ENCODE measurements at places on chromosomes 5 and 9.

GRCh38 chr9:108720191-108720642 is 135.6 kb downstream of the ACTL7B start:
- no peak for DNase-seq

- DNase-seq = no peak
Observed at GRCh38 chr9:80175286-80176150, 603.8 kb downstream of the TLE4 start.

GRCh38 chr5:99644822-99645221 is 716.0 kb upstream of the CHD1 start:
- DNase-seq = no peak

- DNase-seq = no peak
Observed at GRCh38 chr9:18507151-18507550, 33.2 kb downstream of the ADAMTSL1 start.

DNA sequence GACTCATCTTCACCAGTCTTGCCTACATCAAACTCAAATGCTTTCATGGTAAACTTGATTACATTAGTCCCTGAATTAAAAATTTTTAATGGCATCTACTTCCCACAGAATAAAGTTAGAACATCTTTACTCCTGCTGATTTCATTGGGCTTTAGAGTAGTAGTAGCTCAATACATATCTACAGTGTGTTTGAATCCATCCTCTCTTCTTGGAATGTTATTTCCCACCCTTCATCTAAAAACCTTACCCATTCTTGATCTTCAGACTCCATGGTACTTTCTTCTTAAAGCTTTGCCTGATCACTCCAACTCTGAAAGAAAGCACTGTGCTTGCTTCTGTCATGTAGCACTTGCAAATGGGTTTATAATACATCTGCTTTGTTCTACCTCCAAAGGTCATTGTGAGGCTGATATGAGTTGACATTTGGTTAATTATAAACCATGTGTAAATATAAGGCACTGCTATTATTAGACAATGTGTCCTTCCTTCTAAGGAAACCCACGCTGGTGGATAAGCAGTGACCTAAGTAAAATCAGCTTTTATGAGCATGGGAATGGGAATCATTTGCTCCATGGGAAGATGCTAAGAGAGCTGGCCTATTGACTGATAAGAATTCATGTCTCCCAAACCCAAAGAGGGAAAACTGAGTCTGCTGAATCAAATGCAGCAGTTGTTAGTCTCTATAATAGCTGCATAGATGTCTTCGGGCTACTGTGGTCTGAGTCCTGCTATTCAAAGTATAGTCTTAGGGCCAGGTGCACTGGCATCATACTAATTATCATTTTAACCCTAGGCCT is 7.5 kb upstream of the PRLR start:
- DNase-seq = no peak

GRCh38 chr9:132995879-132996278 is 17.4 kb downstream of the GFI1B start:
- no peak for DNase-seq

GRCh38 chr5:156825688-156826087 is 24.4 kb upstream of the PPP1R2B start:
- DNase-seq = no peak

DNA sequence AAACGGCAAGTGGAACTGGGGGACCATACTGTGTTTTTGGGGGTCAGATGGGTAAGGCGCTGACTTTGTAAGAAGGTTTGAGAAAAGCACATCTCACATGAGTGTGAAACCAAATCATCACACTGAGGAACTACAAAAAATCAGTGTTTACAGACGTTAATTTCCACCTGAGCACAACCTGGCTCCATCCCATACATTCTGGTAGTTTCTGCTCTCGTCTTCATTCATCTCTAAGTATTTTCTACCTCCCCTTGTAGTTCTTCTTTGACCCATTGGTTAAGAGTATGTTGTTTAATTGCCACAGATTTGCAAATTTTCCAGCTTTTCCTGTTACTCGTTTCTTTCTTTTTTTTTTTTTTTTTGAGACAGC is 8.9 kb upstream of the DPP7 start:
- DNase-seq = no peak

DNA sequence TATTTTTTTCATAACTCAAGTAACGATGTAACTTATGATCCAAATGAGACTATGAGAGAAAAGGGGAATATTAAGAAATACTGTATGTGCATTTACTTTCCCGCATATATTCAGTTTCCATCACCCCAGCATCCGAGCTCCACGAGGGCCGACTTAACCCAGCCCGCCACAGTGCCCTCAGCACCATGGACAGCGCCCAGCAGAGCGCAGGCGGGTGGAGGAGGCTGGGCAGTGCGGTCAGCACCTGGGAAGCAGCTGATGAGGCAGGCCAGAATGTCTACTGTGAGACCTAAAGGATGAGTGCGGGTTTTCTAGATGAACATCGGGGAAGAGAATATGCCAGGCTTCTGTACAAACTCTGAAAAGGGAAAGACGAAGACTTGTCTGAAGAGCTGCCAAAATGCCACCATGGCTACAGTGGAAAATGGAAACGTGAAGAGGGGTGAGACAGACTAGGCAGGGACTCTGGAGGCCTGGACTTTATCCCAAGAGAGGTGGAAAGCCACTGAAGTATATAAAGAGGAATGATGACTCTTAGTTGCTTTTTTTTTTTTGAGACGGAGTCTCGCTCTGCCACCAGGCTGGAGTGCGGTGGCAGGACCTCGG is 34.5 kb upstream of the MED27 start:
- no peak for DNase-seq

GRCh38 chr9:100099722-100100042 is 639 bp downstream of the INVS start:
- no peak for DNase-seq

DNA sequence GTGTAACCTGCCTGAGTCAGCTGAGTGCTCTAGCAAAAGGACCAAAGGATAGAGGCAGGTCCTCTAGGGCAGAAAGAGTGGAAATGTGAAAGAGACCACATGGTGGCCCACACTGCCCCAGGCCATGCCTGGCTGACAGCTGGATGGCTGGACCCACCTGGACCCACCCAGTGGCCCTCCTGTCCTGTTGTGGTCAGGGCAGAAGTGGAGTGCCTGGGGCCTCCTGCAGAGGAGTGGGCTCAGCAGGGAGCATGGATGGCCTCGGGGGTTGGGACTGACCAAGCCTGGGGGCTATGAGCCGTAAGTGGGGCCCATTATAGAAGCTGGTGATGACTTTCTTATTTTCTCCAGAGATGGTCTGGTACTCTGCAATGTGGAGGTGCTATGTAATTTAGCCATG is 55.7 kb upstream of the FAM120AOS start:
- no peak for DNase-seq

DNA sequence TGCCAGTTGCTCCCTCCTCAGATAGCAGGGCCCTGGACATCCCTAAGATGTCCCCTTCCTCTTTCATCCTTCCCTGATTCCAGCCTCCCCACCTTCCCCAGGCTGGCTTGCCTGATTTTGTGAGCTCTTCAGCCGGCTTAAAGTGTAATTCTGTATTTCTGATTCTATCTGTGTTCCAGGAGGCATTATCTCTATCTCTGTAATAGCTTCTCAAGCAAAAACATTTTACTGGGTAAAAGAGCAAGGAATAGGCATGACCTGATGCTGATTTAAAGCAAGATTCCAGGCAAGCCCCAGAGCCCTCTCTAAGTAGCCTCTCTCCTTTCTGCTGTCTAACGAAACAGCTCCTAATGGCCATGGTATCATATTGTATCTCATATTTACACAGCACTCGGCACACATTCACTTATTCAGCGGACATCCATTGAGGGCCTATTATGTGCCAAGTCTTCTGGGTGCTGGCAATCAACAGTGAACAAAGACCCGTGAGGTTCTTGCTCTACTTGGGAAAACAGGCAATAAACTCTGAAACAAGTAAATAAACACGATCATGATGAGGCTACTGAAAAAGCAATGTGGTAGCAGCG is 100.9 kb upstream of the MSX2 start:
- DNase-seq = no peak

GRCh38 chr5:108739906-108740305 is 7.8 kb upstream of the FER start:
- DNase-seq = no peak

GRCh38 chr9:100213730-100214477 is 114.9 kb downstream of the INVS start:
- DNase-seq = no peak

GRCh38 chr9:114170771-114171461 is 15.6 kb downstream of the COL27A1 start:
- DNase-seq = no peak

GRCh38 chr5:82912462-82912861 is 164.7 kb downstream of the TMEM167A start:
- no peak for DNase-seq

DNA sequence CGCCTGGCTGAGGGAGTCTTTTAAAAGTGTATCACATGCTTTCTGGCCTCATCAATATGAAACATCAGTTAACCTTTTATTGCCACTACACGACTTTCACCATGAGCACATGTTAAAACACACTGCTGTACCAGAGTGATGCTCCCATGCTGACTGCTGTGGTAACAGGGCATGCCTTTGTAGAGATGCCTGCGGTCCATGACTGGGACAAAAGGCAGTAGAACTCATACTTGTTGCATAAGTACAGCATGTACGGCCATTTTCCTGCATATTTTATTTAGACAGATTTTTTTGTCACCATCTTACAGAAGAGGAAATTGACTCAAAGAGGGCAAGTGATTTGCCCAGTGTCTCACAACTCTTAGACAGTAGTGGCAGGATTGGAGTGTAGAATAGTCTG is 105.7 kb upstream of the ADAMTSL1 start:
- no peak for DNase-seq

GRCh38 chr5:176153741-176154140 is 84.5 kb upstream of the SIMC1 start:
- no peak for DNase-seq

DNA sequence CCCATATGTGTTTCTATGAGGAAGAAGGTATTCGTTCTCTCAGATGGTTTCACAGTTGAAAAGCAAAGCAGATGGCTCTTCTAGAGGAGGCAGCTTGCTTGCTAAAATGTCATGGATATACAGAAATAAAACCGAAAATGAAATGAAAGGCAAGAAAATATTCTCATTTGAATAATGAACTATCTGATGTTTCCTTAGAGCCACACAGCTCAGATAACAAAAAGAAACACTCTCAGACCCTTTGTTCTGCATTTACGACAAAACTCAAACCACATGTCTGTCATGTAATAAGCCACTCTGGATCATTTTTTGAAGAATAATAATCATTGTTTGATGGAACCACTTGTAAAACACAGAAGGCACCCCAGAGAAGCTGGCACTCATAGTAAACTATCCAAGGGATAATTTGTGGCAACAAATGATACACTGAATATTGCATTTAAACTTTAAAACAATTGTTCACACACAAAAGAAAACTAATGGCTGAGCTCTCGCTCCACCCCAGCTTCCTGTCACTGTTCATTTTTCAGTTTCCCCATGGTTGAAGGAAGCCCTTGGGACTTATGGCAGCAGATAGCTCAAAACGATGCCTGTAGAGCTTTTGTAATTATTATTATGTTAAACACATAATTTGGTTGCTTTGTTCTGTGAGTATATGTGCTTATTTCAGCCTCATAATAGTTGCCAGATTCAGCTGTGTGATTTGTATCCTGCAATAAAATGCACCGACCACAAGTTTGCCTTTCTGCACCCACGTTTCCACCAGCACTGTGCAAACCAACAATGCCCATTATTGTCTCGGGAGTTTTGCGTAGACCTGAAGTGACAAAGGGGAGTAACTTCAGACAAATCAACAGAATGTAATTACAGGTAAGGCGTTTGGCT is 256.0 kb downstream of the TMEM167A start:
- DNase-seq = no peak

GRCh38 chr9:19229595-19230354 is 718 bp upstream of the DENND4C start:
- peak; percentile 63 for DNase-seq

DNA sequence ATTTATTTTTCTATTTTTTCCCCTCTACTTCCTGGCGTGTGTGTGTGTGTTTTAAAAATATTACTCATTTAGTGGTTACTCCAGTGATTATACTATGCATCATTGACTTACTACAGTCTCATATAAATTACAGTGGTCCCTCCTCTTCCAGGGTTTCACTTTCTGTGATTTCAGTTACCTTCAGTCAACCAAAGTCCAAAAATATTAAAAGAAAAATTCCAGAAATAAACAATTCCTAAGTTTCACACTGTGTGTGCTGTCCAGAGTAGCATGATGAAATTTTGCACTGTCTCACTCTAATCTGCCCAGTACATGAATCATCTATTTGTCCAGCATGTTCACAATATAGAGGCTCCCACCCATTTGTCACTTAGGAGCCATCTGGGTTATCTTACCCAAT is 47.4 kb upstream of the CCDC112 start:
- DNase-seq = no peak

- DNase-seq = no peak
Observed at GRCh38 chr9:123217128-123217654, 51.2 kb downstream of the STRBP start.

- DNase-seq = no peak
Observed at GRCh38 chr5:74648835-74649293, 8.3 kb upstream of the ENC1 start.

DNA sequence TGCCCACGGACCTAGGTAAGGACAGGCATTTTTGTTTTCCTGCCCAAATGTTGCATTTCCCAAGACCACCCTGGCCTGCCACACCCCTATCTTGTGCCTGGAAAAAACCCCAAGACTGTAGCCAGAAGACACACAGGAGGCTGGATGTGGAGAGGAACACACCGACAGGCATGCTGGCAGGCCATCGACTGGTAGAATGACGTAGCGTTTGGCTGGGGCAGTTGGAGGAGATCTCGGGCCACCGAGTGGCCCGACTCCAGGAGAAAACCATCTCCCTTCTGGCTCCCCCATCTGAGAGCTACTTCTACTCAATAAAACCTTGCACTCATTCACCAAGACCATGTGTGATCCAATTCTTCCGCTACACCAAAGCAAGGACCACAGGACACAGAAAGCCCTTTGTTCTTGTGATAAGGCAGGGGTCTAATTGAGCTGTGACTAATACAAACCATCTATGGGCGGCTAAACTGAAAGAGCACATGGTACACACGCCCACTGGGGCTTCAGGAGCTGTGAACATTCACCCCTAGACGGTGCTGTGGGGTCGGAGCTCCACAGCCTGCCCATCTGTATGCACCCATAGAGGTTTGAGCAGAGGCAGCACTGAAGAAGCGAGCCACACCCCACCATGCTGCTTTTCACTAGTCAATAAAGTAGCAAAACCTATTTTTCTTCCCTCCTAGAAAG is 38.9 kb upstream of the N4BP3 start:
- no peak for DNase-seq

DNA sequence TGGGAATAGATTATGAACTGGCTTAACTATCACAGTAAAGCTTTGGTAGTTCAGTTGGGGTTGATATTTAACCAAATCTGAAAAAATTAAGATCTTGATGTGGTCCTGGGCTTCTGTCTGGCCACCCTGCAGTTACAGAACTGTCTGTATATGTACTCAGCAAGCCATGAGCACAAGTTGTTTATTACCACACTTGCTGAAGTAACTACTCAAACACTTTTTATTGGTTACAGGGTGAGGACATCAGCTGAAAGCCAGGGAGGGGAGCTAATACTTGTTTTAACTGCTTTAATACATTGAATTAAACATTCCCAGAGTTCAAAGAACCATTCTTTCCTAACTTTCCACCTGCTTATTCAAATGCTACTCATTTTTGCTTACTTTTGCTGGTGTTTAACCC is 29.4 kb upstream of the KCNN2 start:
- DNase-seq = no peak
